ENCODE measurements at places on chromosomes 6 and 20. TPM values are rescaled to one million over a fixed set of nuclear protein-coding genes. Genes with fewer than 3 reads are reported as not detected.

The SLC52A3 gene
- 0.57 TPM for total RNA-seq

The PLCG1 gene
- total RNA-seq: 45.7 TPM

The SDC4 gene
- 103 TPM for total RNA-seq

The DDO gene
- total RNA-seq: 0.16 TPM

The HLA-E gene
- total RNA-seq: 67.3 TPM

The MUC21 gene
- not detected for total RNA-seq

The VSTM2L gene
- total RNA-seq: 16.6 TPM

The CUTA gene
- total RNA-seq: 201 TPM

The WFDC12 gene
- total RNA-seq: not detected

The CFAP61 gene
- 0.16 TPM for total RNA-seq

The PABPC1L gene
- total RNA-seq: 20.6 TPM

The MYLK4 gene
- 0.10 TPM for total RNA-seq

The ADGRB3 gene
- not detected for total RNA-seq

The KHDC1L gene
- not detected for total RNA-seq

The ZNF165 gene
- total RNA-seq: 1.2 TPM

Data from A549 treated with Mapracorat at 1 μM for 4 hours (cell line).